ENCODE measurements at places on chromosomes 11 and 22.

GRCh38 chr11:94511932-94512781 lies at the start of gene C11orf97:
Gene C11orf97, plus strand, starts transcription at chr11:94512461. Its CDS starts 68 bp downstream, at chr11:94512529.
- DNase-seq: peak; percentile 47

DNA sequence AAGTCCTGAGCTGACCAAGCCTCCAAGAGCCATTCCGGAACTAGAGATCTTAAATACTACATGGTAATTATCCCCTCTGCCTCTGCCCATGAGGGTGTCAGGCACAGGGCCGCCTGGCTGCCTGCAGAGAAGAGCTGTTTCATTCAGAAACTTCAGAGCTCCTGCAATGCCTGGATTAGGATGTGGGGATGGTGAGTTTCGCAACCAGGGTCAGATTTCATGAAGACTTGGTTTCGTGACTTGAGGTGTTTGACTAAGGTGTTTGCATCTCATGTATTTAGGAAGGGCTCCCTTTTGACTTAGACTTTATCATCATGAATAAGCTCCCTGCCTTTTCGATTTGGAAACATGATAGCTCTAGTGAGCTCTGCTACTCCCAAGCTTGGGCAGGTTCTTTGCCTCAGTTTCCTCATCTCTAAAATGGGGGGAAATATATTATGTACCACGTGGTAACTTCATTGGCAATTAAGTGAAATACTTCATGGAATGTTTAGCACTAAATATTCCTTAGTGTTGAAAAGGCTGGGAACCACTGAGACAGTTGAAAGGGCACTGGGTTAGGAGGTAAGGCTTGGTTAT lies 9.1 kb downstream of the TIMP3 start:
- DNase-seq: no peak

DNA sequence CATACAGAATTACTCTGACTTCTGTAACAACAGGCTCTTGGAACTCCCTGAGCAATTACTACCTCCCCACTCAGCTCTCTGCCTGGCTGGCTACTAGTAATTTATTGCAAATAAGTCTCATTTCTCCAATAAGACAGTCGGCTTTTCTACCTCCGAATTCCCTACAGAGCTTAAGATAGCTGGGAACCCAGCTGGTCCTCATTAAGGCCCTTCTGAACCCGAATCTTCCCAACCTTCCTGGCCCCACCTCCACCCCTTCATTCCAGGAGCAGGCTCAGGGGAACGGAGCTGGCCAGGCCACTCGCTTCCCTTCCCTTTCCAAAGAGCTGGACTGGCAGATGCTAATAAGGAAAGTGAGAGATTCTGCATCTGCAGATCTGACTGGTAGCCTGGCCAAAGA lies 21.6 kb downstream of the TMPRSS5 start:
- DNase-seq: no peak

DNA sequence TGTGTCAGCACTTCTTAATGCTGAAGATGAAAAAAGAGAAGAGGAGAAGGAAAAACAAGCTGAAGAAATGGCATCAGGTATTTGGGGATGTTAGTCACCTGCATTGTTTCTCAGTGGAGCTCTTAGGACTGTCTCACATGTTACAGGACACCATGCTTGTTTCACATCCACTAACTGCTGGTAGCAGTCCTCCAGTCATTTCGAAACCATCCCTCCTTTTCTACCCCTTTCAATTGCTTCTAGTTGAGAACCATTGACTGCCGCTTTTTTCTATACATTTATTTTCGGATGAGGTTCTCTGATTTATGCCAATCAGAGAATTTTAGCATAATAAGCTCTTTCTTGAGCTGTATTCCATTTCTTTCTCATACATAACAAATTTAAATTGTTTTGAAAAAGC lies 21.5 kb downstream of the BIRC2 start:
- DNase-seq: no peak

DNA sequence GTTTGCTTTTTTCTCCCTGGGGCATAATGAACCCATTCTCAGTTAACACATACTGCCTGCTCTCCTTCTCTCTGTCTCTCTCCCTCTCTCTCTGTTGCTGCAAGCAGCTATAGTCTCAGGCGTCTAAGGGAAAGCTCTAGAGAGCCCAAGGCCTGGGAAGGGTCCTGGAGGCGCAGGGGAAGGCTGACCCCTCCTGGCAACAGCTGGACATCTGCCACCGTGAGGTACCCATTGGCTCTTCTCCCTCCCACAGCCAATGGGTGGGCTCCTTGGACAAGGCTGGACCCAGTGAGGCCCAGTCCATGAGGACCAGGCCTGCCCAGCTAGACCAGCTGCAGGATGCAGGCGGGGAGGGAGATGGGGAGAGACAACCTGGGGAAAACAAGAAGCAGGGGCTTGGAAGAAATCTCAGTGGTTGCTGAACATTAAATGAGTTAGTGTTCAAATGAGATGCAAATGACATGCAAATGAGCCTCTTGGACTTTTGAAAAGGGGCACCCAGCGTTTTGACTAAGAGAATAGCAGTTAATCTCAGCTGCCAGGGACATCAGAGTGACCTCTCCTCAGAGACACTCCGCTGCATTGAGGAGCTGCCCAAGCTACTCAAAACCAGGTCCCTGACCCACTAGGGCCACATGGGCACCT lies 349.7 kb downstream of the BUD13 start:
- DNase-seq: no peak

DNA sequence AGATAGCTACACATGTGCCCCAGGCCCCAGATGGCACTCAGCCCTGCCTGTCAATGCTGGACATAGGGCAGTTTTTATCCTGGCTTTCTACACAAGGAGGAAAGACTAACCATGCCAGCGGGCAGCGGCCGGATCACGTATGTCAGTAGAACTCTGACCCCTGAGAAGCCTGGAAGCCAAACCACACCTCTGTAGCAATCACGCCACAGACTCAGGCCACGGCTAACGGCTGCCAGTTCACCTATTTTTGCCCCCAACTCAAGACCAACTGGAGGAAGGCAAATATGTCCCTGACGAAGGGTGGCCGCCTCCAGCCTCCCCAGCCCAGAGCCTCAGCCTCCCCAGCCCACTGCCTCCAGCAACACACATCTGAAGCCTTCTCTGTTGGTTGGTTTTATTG lies 7.2 kb upstream of the CD81 start:
- DNase-seq: no peak

DNA sequence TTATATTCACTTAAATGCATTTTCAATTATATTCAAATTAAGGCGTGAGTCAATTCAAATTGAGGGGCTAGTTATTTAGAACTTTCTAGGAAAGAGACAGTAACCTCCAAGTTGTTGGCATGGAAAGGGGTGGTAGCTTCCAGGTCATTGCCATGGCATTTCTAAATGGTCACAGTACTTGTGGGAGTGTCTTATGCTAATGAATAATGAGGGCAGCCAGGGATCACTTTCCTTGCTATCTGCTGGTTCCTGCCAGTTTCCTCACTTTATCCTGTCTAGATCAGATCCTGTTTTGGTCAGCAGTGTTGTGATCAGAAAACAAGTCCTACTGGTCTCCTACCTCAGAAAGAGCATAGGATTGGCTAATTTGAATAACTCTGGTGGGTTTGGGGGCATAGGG lies 21.8 kb upstream of the RNASEH2C start:
- DNase-seq: no peak

GRCh38 chr11:56558574-56558973 lies 15.5 kb upstream of the OR5M11 start:
- DNase-seq: no peak

DNA sequence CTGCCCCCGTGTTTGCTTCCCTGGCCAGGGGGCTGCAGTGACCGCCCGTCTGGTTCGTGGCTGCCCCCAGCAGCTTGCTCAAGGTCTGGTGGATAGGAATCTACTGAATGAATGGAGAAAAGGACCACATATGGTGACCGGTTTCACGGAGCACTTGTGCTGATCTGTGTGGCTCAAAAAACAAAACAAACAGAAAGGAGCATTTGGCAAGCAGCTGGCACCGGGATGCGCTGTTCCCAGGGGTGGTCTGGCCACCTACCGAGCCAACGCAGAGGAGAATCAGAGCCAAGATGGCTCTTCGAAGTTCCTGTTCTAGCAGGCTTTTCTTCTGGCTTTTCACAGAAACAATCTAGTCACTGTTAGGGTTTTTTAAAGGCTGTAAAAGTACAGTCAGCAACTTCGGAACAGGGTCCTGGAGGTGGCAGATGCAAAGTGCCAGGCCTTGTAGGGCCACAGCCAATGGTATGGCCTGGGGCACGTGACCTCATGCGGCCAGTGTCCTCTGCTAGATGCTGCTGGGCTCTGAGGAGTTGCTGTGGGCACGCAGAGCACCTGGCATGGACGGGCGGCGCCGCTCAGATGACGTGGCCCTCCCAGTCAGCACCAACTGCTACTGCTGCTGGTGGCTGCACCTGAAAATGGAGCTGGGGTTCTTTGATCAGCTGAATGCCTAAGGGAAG lies 27.3 kb upstream of the PACSIN2 start:
- no peak for DNase-seq

DNA sequence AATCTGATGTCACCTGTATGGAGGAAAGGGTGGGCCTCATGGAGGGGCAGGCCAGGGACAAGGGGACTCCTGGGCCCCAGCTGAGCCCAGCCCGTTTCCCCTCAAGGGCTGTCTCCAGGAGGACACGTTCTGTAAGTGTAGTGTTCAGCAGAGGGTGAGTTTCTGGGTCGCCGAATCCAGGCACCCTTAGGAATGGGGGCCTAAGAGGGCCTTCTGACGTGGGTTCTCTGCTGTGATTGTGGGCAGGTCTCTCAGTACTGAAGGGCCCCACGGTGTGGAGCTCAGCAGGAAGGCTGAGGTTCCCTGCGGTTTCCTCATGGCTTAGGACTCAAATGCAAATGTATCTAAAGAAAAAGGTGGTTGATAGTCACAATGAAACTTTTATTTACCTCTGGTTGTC lies 6.5 kb downstream of the PTDSS2 start:
- DNase-seq: peak; percentile 30

Data from effector memory CD8-positive, alpha-beta T cell (primary cell).